NCI-H187 treated with DMSO at 0.1 percent for 48 hours (cell line): ENCODE measurements at places on chromosomes 3 and 15.

GRCh38 chr3:172591876-172592771 lies 68.9 kb upstream of the TNFSF10 start:
- no peak for DNase-seq

DNA sequence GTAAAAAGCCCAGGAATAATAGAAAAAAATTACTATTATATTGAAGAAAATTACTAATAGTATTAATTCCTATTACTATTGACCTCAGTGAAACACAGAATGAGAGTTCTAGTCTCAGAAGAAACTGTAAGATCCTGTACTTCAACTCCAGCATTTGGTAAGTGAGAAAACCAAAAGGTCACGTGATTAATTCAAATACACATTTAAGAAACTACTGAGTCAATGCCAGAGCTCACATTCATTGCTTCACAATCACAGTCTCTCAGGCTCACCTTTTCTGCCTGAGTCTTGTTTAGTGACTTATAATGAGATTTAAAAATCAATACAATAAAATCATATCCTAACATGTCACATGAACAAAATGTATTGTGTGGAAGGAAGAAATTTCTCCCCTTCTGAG lies 556.1 kb downstream of the FGF12 start:
- no peak for DNase-seq

DNA sequence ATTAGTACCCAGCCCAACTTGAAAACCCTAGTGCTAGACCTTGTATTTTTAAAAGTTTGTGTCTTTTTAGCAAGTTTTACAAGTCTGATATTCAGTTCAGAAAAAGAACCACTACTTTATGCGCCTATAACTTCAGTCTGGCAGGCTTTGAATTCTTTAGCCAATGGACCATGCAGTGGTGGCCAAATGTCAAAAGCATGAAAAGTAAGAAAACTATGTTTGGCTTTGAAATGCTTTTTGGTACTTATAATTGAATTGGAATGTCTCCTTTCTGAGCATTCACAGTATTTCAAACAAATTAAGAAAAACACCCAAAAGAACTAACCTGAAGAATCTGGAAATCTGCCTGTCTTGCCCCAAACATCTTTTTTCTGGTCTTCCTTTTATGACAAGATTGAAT lies 12.8 kb downstream of the WDR48 start:
- DNase-seq = no peak

GRCh38 chr3:72185549-72186399 lies 400.8 kb upstream of the PROK2 start:
- DNase-seq = no peak

GRCh38 chr3:144058713-144059112 lies 87.1 kb downstream of the DIPK2A start:
- DNase-seq = no peak

DNA sequence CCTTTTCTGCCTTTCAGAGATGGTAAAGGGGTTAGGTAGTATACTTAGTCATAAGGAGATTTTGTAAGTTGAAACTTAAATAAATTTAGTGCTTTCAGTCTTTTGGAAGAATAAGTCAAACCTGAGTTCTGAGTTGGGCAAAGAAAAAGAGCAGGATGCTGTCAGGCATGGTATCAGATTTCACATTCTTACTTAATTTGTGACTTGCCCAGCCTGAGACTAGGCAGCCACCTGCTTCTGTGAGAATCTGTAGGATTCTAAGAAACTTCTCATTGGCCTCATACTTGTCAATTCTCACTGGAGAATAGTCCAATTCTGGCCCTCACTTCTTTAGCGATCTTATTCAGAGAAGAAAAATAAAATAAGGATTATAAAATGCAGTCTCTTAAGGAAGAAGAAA lies 577.5 kb downstream of the DIPK2A start:
- DNase-seq = no peak

DNA sequence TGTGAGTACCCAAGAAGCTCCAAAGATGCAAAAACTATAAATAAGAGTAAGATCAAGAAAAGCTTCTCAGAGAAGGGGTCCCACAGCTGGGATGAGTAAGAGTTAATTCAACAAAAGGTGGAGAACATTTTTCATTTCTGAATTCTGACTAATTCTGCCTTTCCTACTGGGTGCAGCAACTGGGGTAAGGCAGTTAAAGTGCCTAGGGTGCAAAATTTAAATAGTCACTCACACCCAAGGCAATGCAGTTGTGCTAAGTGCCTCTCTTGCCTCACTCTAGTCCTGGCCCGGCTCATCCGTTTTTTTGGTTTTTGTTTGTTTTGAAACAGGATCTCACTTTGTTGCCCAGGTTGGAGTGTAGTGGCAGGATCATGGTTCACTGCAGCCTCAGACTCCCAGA lies 240.2 kb downstream of the TP63 start:
- no peak for DNase-seq

DNA sequence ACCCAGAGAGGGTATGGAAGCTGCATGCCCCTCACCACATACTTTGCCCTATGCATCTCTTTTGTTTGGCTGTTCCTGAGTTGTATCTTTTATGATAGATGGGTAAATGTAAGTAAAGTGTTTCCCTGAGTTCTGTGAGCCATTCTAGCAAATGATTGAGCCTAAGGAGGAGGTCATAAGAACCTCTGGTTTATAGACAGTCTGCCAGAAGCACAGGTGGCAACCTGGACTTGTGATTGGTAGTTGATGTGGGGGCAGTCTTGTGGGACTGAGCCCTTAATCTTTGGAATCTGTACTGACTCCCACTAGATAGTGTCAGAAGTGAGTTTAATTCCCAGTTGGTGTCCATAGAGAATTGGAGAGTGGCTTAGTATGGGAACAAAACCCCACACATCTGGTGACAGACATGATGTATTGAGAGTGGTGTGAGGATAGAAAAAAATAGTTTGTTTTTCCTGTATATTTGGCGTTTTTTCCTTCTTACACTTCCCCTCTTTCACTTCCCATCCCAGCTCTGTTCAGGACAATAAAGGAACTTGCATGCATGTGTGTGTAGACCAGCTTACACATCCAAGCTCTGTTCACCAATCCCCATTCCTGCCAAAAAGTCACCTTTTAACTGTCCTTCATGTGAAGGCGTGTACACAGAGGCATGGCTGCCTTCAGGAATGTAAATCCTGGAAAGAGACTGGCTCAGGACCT lies 38.1 kb upstream of the SPPL2A start:
- no peak for DNase-seq

DNA sequence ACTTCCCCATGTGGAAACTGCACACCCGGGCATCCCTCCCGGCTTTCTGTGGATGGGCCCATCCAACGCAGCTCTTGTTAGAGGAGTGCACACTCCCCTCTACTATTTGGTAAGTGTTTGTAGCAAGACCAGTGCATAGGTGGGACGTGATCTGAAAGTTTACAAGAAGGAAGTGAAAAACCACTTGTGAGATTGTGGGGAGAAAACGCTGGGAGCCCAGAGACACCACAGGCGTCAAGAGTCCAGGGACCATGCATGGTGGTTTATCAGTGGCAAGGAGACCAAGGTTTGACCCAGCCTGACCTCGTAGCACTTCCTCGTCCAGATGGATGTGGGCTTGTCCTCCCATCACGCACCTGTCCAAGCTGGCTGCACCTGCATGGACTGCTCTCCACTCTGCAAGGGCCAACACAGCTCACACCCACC lies 51.6 kb downstream of the ATP10A start:
- no peak for DNase-seq
